Stimulated activated CD8-positive, alpha-beta memory T cell treated with anti-CD3 and anti-CD28 coated beads, Interleukin-4, amount 100 ng/mL, for 1 hour (primary cell): ENCODE measurements at places on chromosomes 1 and 21.

GRCh38 chr1:116986421-116987255, 14.9 kb upstream of the CD101 start:
- no peak for DNase-seq

DNA sequence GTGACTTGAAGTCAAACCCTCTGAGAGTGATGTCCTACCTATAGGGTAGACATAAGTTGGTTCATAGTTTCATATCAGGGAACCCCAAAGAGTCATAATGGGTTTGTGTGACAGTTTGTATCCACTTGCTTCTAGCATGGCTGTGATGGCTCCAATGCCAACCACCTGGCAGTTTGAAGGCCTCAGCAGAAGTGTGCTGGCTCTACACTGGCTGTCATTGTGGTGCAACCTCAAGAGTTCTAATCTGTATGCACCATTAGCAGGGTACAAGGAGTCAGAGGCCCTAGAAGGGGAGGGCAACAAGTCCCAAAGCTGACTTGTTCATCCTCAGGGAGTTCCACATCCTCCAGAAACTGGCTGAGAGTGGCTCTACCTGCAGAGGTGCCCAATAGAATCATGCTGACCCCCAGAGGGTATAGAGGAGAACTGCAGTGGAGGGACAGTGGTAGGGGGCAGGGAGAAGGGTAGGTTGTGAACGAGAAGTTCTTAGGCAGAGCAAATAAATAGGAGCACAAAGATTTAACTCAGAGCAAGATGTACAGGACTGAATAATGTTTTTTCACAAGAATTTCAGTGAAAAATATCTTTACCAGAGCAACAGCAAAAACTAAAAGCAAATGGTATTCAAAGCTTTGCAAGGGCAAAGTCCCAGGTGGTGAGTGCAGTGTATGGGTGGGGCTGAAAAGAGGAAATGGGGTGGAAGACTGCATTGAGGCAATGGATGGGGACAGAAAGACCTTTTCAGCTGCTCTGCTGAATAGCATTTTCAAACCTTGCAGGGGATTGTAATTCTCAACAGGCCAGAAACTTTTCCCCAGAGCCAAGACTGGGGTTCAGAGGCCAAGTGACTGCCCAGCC, 3.2 kb downstream of the FCRL2 start:
- DNase-seq, result no peak

DNA sequence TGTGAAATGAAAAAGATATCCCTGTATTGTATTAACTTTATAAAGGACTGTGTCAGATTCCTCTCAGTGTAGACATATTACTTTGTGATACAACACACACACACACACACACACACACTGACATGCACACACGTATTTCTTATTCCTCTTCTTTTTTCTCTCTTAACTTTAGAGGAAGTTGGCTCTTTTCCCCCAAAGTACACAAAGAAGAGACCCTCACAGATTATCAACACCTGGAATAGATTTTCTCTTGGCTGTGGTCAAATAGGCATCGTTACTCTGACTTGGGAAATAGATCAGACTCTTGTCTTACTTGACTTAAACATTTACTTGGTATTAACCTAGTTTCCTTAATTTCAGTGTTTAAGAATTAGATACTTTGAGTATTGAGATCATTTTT, 792.8 kb downstream of the ADGRL2 start:
- no peak for DNase-seq

- DNase-seq, result no peak
These were observed 1.2 kb upstream of the ZBTB40 start for GRCh38 chr1:22450351-22451021.

- DNase-seq, result no peak
These were observed 24.9 kb downstream of the ZNF281 start for GRCh38 chr1:200384818-200385390.

GRCh38 chr1:76697361-76697760, 169.9 kb upstream of the ST6GALNAC5 start:
- DNase-seq, result no peak

- no peak for DNase-seq
These were observed 47.8 kb downstream of the PRRX1 start for GRCh38 chr1:170711682-170712081.

GRCh38 chr1:218759795-218760194, 413.9 kb upstream of the LYPLAL1 start:
- no peak for DNase-seq

GRCh38 chr1:17925290-17926237, 170.4 kb downstream of the ACTL8 start:
- DNase-seq, result no peak

GRCh38 chr1:41935226-41935625, 16.5 kb upstream of the HIVEP3 start:
- no peak for DNase-seq

- no peak for DNase-seq
These were observed 3.3 kb upstream of the CELA2B start for GRCh38 chr1:15472587-15472986.

GRCh38 chr1:184832517-184832916, 77.9 kb upstream of the EDEM3 start:
- no peak for DNase-seq

GRCh38 chr1:224801844-224802490, 127.5 kb upstream of the DNAH14 start:
- no peak for DNase-seq

DNA sequence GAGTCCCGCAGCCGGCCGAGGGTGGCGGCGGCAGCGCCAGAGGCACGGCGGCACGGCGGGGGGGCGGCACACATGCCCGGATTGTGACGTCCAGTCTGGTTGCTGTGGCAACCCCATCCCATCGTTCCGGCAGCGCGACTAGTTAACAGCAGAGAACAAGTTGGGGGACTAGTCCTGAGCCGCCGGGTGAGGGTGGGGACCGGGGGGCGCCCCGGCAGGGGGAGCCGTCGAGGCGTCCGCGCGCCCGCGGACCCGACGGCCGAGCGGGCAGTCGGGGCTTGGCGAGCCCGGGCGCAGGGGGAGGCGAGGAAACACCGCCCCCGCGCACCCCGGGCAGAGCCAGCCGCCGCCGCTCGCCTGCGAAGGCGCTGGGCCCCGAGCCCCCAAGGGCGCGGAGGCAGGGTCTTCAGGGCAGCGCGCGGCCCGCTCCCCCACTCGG, at the start of gene CHD5:
Gene CHD5, minus strand, starts transcription at position 54 of the 439 bp plus-strand sequence. CDS start 298 bp downstream, outside the sequence.
- DNase-seq, result no peak

DNA sequence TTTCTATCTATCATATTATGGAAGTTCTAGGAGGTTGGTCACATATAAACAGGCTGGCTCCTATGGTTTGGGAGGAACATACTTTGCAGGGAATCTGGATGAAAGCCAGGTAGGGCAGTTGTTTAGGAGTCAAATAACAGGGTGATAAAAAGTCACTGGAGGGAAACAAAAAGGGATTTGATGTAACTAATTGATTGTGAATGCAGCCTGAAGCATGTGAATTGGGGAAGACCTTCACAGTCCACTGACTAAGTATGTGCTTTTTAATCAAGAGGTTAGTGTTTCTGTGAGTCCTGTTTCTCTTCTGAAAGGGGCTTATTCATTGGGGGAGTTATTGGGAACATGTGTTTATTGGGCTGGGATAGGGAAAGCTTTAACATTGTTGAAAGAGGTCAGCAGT, 41.3 kb downstream of the HMCN1 start:
- DNase-seq, result no peak
